ENCODE measurements at places on chromosomes 4 and X.

DNA sequence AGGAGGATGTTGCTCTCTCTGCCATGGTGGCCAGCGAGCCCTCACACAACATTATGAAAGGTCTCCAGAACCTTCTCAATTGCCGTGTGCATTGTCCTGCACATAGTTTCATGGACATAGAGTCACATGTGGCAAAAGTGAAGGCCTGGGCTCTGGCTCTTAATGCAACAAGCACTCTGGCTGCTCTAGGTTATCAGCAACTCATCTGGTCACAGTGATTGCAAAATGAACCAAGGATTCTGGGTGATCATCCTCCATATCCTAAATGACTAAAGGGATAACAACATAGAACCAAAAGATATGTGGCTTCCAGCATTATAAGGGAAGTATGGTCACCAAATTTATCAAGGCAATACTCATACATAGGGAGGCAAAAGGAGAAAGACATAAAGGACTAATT lies 175.2 kb downstream of the MGST2 start:
- DNase-seq, result no peak

- no peak for DNase-seq
Measured at GRCh38 chr4:101697266-101697665, 93.3 kb upstream of the BANK1 start.

GRCh38 chr4:89212666-89213381 lies 94.8 kb downstream of the GPRIN3 start:
- no peak for DNase-seq

DNA sequence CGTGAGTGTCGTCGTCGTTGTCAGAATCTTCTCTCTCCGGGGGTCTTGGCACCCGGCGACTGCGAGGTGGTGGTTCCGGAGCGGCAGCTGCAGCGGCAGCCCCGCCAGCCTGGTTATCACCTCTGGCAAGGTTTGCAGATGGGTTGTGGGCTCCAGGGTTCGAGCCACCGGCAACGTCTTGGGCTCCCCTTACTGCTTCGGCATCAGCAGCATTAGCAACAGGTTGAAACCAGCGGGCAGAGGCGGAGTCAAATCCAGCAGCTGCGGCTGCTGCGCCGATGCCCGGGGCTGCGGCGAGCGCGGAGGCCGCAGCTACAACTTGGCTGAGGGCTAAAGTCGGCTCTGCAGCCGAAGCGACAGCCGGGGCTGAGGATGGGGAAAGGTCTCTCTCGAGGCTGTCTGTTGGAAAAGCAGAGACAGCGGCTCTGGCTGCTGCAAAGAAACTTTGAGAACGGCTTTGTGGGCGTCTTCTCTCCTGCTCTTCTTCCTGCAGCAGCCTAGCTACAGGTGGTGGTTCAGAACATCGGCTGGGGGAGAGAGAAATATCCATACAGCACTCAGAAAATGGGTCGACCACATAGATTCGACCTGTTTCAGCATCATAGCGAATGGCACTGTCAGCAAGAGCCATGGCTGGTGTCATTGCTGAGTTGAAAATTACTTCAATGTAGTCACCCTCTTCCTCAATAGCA lies 3.6 kb downstream of the IRS4 start:
- no peak for DNase-seq

- peak; percentile 10 for DNase-seq
Measured at GRCh38 chr4:71460371-71460770, 121.6 kb downstream of the SLC4A4 start.

DNA sequence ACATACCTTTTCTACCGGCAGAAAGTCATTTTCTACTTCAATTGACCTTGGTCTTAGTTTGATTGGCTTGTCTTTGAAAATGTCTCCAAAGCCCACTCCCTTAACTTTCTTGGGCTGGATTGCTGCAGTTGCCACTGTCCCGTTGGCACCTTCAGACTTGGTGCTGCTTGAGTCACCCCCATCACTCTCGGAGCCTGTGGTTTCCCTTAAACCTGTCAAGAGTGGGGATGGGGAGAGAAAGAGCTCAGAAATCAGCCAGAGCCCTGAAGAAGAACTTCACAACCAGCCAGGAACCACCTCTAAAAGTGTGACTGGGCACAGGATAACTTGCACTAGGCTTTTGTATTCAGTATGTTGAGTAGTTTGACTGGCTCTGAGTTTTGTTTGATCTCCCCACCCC lies 168.5 kb upstream of the MAP3K15 start:
- DNase-seq, result no peak

Data from WERI-Rb-1 (cell line).